A673 (cell line): ENCODE measurements at places on chromosomes 2 and 18. TPM values are rescaled to one million over a fixed set of nuclear protein-coding genes. Genes with fewer than 3 reads are reported as not detected.

- DNase-seq: no peak
These were observed 184.5 kb downstream of the MGAT5 start for GRCh38 chr2:134438371-134438770.

GRCh38 chr2:41910126-41910525 lies 137.7 kb upstream of the PKDCC start:
- DNase-seq: no peak

The ALPP gene
- not detected in 2 replicates for total RNA-seq

- no peak for DNase-seq
These were observed 271.6 kb upstream of the RND3 start for GRCh38 chr2:150759106-150759505.

The ABHD1 gene
- total RNA-seq: 0.22 TPM in 1 of 2 replicates, not detected in the other

The SLC23A3 gene
- 1.9 and 2.2 TPM in 2 replicates for total RNA-seq

- DNase-seq: no peak
These were observed 32.1 kb downstream of the ATOH8 start for GRCh38 chr2:85785871-85786270.

The IL36B gene
- total RNA-seq: not detected in 2 replicates

GRCh38 chr2:218291318-218292047 lies 820 bp downstream of the TMBIM1 start:
- DNase-seq: no peak

GRCh38 chr2:232526372-232526941 lies 497 bp downstream of the CHRND start:
- no peak for DNase-seq

- DNase-seq: peak; percentile 62
These were observed 191.6 kb downstream of the TCF4 start for GRCh38 chr18:55396267-55396905.

The AKAIN1 gene
- total RNA-seq: not detected in 2 replicates

DNA sequence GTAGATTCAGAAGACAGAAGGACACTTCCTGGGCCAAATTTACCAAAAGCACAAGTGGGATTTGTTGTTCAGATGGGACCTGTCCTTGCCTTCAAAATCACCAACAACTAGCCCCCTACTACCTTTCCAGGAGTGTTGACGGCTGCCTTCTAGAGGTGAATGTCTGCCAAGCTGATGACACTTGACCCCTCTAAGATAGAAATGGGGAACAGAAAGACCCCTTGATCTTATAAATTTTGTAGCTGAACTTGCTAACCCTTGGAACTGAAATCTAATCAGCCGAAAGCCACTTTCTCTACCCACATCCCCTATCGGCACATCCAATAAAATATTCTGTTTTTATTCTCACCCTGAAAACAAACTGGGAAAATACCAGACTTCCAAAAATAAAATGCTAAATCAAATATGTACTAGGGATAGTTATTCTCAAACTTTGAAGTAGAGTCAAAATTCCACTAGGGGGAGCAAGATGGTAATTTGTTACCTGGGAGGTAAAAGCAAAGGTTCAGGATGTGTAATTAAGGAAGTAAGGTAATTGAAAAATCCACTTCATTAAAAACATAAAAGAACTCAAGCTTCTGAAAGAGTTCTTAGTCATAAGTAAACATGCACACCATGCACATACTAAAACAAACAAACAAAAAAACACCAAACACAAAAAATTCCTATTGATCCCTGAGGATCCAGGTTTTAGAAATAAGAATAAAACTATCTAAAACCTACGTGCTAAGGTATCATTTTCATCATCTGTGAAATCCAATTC lies 119.2 kb downstream of the ANKRD44 start:
- DNase-seq: peak; percentile 50
